Stimulated activated naive CD8-positive, alpha-beta T cell treated with anti-CD3 and anti-CD28 coated beads, Interleukin-15, amount 100 ng/mL, for 72 hours (primary cell): ENCODE measurements at places on chromosomes 1 and 21.

DNA sequence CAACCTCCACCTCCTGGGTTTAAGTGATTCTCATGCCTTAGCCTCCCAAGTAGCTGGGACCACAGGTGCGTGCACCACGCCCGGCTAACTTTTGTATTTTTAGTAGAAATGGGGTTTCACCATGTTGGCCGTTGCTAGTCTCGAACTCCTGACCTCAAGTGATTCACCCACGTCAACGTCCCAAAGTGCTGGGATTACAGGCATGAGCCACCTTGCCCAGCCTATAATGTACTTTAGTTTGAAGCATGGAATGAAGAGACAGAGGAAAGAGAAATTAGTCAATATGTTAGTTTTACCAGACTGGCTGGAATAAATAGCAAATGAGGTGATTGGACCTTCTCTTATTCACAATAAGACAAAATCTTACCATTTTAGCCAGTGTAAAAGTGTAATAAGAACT, 89.0 kb downstream of the GTF2B start:
- no peak for DNase-seq

DNA sequence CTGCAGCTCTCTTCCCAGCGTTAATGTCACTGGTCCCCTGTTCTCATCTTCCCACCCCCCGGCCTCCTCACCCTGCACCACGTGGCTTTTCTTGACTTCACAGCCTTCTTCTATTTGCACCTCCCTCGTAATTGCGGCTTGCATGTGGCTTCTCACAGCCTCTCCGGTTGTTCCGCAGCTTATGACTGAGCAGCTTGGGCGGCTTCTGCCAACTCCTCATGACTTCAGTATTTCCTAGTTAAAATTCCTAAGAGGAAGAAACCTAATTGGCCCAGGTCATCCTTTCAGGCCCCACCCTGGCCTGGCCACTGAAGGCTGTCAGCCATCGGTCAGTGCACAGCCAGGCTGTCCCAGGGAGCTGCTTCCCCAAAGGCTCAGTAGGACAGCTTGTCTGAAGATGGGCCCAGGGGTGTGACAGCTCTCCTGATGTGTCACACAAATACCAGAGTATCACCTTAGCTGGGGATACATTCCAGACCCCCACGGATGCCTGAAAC, 8.6 kb upstream of the RERE start:
- DNase-seq = no peak

- no peak for DNase-seq
Observed at GRCh38 chr1:51978099-51978498, 12.4 kb downstream of the RAB3B start.

GRCh38 chr1:159804924-159805323, 2.8 kb downstream of the FCRL6 start:
- DNase-seq = no peak
